ENCODE measurements at places on chromosomes 4 and X.

DNA sequence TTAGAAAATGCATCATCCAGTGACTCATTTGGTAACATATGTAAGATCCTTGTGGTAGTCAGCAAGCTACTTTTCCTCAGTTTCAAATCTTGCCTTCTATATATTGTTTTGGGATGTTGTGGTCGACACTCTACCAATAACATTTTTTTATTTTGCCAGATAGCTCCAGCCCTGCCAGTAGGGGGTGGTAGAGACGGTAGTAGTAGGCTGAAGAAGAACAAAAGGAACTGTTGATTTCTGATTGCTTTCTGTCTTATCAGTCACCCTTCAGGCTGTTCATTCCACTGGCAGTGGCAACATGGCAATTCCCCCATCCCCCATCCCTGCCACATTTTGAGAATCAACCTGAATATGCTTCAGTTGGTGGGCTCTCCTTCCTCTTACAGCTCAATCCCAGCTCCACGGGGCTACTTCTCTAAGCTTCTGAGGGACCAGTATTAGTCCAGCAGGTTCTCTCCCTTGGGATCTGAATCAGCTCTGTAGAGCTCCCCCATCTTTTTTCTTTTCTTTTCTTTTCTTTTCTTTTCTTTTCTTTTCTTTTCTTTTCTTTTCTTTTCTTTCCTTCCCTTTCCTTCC, 171.5 kb upstream of the VEGFC start:
- DNase-seq: no peak

DNA sequence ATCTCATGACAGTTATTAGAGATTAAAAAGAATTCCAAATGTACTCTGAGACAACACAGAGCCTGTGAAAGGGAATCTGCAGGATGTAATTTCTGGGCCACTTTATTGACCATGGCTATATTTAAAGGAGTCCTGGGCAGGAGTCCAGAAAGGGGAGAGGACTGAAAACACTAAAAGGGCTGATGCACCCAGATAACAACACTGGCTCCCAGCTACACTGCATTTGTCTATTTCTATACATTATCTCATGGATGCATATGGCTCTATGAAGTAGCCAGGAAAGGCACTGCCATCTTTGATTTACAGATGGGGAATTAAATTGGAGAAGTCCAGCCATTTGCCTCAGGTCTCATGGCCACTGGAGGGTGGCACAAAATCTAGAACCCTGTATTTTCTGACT, 56.0 kb downstream of the MED28 start:
- DNase-seq: no peak

GRCh38 chr4:123977641-123978081, 581.1 kb downstream of the SPRY1 start:
- no peak for DNase-seq

- DNase-seq: no peak
These were observed 104.7 kb upstream of the NKX1-1 start for GRCh38 chr4:1510931-1511330.

GRCh38 chr4:38099908-38100407, 139.8 kb downstream of the PTTG2 start:
- DNase-seq: peak; percentile 97

DNA sequence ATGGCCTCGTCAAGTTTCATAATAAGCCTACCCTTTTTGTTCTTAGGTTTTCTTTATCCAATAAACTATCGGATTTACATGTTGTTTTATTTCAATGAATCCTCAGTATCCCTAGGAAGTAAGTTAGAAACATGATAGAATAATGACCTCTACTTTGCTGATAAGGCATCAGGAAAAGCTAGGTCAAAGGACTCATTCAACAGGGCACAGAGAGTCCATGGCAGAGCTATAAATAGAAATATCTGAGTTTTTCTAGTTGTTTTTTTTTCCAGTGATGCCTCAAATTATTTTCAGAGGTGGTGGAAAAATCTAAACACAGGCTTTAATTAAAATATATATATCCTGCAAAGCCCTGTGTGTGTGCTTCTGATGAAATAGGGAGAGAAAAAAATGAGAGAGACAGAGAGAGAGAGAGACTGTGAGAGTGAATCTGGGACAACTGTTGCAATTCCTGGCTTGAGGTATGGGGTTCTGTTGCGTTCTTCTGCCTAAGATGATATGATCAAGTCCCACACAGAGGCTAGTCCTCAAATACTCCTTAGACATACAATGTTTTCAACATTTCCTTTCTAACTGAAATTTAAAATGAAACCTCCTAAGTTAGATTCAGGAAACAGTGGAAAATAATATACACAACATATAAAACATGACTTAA, 139.9 kb downstream of the HDX start:
- peak; percentile 40 for DNase-seq

GRCh38 chrX:137574102-137574783, 8.3 kb downstream of the ZIC3 start:
- DNase-seq: no peak

- no peak for DNase-seq
These were observed 76.5 kb downstream of the MED28 start for GRCh38 chr4:17690898-17691297.
